Endothelial cell (in vitro differentiated cells): ENCODE measurements at places on chromosomes 4 and X. TPM values are rescaled to one million over a fixed set of nuclear protein-coding genes. Genes with fewer than 3 reads are reported as not detected.

- DNase-seq = no peak
Observed at GRCh38 chr4:151013491-151013890, 1.6 kb downstream of the LRBA start.

- no peak for DNase-seq
Observed at GRCh38 chr4:88291003-88291402, 6.6 kb upstream of the PPM1K start.

DNA sequence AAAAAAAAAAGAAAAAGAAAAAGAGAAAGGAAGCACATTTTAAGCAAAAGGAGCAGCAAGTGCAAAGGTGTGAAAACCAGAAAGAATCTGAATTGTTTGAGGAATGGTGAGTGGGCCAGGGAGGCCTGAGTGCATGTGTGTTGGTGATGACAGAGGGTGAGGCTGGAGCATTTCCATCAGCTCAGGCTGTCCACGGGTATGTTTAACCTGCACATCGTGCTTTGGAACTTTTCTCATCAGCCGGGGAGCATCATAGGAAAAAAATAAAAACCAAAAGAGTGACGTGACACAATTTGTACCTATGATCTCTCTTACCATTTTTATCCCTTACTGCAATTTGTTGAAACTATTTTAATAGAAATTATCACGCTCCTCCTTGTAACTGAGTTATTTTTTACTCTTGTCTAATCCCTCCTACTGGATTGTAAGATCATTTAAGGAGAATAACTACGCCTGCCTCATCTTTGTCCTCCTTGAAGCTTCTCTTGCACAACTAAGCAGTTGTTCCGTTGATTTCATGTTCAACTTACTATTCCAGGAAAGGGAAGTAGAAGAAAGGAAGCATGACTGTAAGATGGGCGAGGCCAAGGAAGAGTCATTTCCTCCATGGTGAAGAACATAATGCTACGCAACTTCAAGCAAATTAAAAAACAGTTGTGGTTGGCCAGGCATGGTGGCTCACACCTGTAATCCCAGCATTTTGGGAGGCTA, 7.0 kb downstream of the PALLD start:
- no peak for DNase-seq

GRCh38 chrX:46929439-46930261, 17.4 kb downstream of the JADE3 start:
- no peak for DNase-seq

- no peak for DNase-seq
Observed at GRCh38 chr4:47209833-47210232, 178.5 kb downstream of the GABRB1 start.

- DNase-seq = no peak
Observed at GRCh38 chrX:115539841-115540240, 21.1 kb upstream of the PLS3 start.

DNA sequence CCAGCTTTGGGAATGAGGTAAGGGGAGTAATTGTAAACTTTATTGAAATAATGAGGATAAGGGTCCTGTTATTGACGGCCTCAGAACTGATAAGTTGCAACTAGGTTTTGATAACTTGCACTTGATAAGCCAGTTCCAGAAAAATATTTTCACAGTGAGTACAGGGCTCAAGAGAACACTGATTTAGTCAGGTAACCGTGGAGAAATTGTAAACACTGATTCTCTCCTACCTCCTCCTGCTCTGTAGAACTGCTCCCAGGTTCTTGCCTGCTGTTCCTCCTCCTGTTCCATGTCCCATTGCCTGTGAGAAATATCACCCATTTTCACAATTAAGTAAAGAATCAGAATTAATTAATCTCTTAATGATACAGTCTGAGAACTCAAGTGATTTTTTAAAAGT, 55.0 kb upstream of the CXXC4 start:
- DNase-seq = no peak

DNA sequence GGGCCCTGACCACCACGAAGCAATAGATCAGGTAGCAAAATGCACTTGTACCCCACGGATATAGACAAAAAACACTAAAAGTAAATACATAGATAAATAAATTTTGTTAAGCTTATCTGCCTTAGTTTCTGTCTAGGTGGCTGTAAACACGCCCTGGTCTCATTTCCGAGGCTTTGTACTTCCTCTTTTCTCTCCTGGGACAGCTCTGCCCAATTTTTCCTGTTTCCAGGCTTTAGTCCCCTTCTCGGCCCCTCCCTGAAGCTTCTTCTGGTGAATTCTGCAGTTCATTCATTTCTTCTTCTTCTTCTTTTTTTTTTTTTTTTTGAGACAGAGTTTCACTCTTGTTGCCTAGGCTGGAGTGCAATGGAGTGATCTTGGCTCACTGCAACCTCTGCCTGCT, 73.4 kb upstream of the STOX2 start:
- DNase-seq = no peak

DNA sequence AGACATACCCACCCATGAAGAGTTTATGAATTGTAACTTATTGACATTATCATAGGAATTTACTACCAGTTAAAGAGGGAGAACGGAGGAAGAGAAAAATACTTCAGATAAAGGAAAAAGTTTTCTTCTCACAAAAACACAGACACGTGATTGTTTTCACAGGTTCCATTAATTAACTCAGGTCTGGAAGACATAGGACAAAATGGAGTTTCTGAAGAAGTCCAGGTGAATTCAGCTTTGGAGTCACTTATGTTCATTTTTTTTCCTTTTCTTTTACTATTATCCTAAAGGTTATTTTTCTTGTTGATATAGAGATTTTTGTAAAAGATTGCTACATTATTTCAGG, 20.5 kb downstream of the NIPAL1 start:
- no peak for DNase-seq

The STARD8 gene
- 82.7 TPM for total RNA-seq

The PLXNB3 gene
- 11.2 TPM for total RNA-seq

The CFAP99 gene
- total RNA-seq = not detected

The NPY1R gene
- total RNA-seq = 2.6 TPM

The ODAM gene
- not detected for total RNA-seq

The LUZP4 gene
- not detected for total RNA-seq

The MTMR8 gene
- total RNA-seq = 3.4 TPM

The GAGE12H gene
- total RNA-seq = not detected
